ENCODE measurements at places on chromosomes 13 and 19. TPM values are rescaled to one million over a fixed set of nuclear protein-coding genes. Genes with fewer than 3 reads are reported as not detected.

- DNase-seq, result peak; percentile 76
Observed at GRCh38 chr13:113639616-113640262, 18.3 kb downstream of the ATP4B start.

ZNF808 gene
- 24.5 TPM for total RNA-seq

GRCh38 chr13:35474496-35475211, 1.8 kb downstream of the MAB21L1 start:
- no peak for DNase-seq

- no peak for DNase-seq
Observed at GRCh38 chr13:19597523-19597922, 35.9 kb upstream of the MPHOSPH8 start.

C13orf42 gene
- not detected for total RNA-seq

DNA sequence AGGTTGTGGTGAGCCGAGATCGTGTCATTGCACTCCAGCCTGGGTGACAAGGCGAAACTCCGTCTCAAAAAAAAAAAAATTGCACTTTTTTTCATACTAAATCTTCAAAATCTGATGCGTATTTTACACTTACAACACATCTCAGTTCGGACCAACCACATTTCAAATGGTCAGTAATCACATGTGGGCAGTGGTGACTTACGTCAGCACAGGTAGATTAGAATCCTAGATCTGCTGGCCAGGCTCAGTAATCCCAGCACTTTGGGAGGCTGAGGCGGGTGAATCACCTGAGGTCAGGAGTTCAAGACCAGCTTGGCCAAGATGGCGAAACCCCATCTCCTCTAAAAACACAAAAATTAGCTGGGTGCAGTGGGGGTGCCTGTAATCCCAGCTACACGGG, 1.6 kb upstream of the FARSA start:
- no peak for DNase-seq

CRX gene
- not detected for total RNA-seq

ZNF426 gene
- total RNA-seq, result 15.7 TPM

SLITRK1 gene
- 0.05 TPM for total RNA-seq

- DNase-seq, result no peak
Observed at GRCh38 chr19:19105365-19106055, 32.8 kb downstream of the TMEM161A start.

GRCh38 chr19:7545904-7546303, 10.4 kb downstream of the PNPLA6 start:
- no peak for DNase-seq

HTR2A gene
- total RNA-seq, result 0.37 TPM

GRCh38 chr13:31351376-31351775, 151.6 kb downstream of the B3GLCT start:
- DNase-seq, result no peak

GRCh38 chr19:11729586-11729985, 9.2 kb downstream of the ZNF823 start:
- no peak for DNase-seq

- DNase-seq, result no peak
Observed at GRCh38 chr13:53759016-53759415, 730.4 kb downstream of the OLFM4 start.

- DNase-seq, result no peak
Observed at GRCh38 chr19:57321751-57322150, 1.5 kb downstream of the ZNF543 start.

GAS6 gene
- total RNA-seq, result 111 TPM

CCDC194 gene
- total RNA-seq, result not detected

GRCh38 chr13:41621716-41622431, 164.5 kb downstream of the RGCC start:
- no peak for DNase-seq

SLC1A5 gene
- 77.3 TPM for total RNA-seq

DNA sequence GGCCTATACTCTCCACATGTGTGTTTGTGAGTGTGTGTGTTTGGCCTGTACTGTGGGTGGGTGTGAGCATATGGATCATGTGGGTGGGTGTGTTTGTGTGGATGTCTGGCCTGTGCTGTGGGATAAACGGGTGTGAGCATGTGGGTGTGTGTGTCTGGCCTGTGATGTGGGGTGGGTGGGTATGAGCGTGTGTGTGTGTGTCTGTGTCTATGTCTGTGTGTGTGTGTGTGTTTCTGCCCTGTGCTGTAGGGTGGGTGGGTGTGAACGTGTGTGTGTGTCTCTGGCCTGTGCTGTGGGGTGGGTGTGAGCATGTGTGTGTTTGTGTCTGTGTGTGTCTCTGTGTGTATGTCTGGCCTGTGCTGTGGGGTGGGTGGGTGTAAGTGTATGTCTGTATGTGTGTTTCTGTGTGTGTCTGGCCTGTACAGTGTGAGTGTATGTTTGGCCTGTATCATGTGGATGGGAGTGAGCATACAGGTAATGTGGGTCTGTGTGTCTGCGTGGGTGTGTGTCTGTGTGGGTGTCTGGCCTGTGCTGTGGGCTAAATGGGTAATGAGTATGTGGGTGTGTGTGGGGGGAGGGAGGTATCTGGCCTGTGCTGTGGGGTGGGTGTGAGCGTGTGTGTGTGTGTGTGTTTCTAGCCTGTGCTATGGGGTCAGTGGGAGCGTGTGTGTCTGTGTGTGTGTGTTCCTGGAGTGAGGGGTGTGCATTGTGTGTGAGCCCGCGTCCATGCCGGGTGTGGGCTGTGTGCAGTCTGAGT, 20.8 kb upstream of the KCTD15 start:
- DNase-seq, result no peak

Data from chondrocyte (in vitro differentiated cells).